ENCODE measurements at places on chromosomes 7 and 10.

- no peak for DNase-seq
Observed at GRCh38 chr10:86177537-86178155, 188.9 kb downstream of the GRID1 start.

DNA sequence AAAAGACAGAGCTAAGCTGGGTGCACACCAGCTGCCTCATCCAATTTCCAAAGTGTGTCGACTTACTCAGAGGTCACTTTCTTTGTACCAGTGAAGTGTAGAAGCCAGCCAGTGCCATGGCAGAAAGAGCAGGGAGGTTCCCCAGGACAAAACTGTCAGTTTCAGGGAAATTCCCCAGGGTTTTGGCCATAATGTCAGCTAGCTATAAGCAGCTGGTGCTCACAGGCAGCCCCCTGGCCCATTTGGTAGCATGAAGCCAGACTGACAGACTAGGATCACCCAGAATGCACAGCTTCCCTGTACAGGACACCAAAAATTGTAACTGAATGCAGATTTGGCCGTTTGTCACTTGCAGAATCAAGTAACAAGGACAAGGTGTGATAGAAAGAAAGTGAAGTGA lies 28.6 kb downstream of the MRPL32 start:
- DNase-seq, result no peak

- DNase-seq, result no peak
Observed at GRCh38 chr10:43237128-43237527, 29.7 kb downstream of the RASGEF1A start.

DNA sequence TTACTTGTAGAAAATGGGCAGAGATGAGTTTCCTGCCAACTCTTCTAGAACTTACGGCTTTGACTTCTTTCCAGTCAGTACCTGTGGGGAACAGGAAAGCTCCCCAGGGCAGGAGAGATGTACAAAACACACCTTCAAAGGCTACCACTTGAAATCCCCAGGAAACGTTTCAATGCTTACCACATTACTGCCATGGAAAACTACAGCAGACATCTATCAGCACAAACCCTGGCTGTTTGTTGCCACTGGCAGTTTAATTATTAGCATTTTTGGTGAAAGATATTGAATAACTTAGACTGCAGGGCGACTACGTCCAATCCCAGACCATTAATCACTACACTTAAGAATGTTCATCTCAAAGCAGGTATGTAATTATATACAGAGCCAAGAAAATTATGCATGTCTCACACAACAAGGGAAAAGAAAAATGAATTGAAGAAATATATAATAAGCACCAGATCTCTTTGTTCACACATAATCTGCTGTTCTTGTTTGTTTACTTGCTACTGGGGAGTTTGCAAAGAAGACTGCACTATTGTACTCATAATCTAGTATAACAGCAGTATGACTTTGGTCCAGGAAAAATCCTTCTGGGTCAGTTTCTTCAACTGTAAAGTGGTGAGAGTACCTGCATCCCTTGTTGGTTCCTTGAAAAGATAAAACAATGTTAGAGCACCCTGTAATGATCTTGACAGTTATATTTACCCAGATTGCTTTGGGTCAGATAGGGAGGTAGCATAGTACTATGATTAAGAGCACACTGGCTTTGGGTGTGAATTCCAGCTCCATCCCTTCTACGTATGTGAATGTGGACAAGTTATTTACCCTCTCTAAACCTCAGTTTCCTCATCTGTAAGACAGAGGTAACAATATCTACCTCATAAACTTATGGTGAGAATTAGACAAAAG lies 138.3 kb downstream of the DOCK4 start:
- no peak for DNase-seq

- DNase-seq, result no peak
Observed at GRCh38 chr10:93143281-93143680, 69.6 kb downstream of the CYP26A1 start.

DNA sequence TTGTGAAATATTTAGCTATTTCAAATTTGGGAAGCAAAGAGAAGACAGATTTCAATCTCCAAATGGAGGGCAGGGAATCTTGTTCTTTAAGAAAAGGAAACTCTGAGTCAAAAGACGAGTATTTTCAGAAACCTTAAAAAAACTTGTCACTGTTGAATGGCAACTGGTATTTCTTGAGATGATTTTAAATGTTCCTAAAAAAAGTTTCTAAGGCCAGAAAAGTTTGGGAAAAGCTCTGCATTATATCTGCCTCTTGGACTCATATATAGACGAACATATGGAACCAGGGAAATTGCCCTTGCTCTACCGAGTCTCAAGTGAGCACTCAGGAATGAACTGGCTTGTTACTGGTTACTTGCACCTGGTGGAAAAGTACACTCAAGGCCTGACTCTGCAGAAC lies 69.5 kb downstream of the ADAM22 start:
- DNase-seq, result no peak

GRCh38 chr10:3671386-3671955 lies 113.5 kb downstream of the KLF6 start:
- no peak for DNase-seq

GRCh38 chr7:57204411-57204811 lies 72.2 kb upstream of the ZNF479 start:
- no peak for DNase-seq

GRCh38 chr7:66668677-66669076 lies 40.0 kb downstream of the KCTD7 start:
- DNase-seq, result no peak

GRCh38 chr10:89520706-89521105 lies 14.7 kb downstream of the SLC16A12 start:
- DNase-seq, result no peak

DNA sequence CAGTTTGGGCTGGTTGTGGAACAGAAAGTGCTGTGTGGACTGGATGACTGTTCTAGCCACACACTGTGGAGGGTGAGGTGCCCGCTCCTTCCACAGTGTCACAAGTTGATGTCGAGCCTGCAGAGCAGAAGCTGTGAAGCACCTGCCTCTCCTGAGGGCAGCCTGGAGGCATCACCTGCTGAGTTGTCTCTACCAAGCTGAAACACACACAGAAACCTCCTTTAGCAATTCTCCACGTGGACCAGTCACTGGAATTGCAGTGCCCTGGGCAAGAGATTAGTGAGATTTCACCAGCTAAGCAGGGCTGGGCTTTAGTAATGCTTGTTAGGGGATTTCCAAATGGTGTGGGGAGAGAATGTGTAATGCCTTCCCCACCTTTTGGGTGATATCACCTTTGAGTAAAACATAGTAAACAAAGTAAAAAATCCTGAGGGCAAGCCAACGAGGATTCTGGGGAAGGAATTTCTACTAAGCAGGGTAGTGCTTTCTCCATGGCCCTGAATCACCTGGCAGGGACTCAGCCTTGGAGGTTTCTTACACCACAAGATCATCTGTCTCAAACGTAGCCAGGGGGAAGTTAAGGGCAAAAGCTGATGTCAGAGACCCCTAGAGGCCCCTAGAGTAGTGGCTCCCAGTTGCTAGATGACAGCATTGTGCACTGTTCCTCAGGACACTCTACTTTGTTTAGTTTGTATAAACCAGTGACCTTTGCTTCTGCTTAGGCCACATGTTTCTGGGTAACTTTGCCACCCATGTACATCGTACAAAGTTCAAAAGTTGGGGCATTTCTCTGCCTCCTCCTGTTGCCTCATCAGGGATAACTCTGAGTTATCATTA lies 233.1 kb upstream of the IGFBP3 start:
- DNase-seq, result peak; percentile 99

GRCh38 chr10:19204246-19204917 lies 155.8 kb downstream of the MALRD1 start:
- no peak for DNase-seq

DNA sequence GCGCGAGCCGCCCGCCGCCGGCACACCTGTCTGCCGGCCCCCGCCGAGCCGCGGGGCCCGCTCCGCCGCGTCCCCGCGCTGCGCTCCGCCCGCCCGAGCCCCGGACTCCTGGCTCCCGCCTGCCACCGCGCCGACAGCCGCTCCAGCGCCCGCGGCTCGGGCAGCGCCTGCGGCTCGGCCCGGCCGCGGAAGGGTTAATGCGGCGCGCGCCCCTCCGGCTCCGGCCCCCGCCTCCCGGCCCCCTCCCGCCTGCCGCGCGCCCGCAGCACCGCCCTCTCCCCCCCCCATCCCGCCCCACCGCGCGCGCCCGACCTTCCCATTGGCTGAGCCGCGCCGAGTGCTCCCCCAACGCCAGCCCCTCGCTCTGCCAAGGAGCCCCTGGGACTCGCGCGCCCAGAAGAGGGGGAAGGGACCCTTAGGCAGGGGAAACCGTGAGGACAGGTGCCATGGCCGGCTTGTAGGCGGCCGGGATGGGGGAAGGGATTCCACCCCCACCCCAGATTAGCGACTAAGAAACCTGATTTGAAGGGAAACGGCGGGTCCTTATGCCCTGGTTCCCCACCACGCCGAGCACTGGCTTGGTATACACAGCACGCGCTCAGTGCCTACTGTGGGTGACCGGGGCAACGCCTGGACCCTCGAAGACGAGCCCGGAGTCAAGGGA lies at the start of gene KCNH2:
TSS of gene KCNH2 (minus strand) at position 196 of the 664 bp plus-strand sequence. CDS start 408 bp downstream, outside the sequence.
- DNase-seq, result no peak

GRCh38 chr10:101000127-101000914 lies 713 bp downstream of the LZTS2 start:
- DNase-seq, result no peak

DNA sequence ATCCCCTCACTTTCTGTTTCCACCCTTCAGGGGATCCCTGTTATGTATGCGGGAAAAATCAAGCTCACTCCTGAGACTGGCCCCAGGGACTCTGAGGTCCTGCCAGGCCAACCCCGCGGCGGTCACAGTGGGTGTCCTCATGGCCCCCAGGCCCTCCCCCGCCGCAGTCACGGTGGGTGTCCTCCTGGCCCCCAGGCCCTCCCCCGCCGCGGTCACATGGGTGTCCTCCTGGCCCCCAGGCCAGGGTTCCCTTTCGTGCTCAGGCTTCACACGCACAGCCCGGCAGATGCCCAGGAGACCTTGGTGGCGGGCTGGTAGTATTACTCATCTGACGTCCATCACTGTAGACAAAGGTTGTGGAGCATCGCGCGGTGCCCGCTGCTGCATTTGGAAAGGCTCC lies 491.0 kb upstream of the FOXK1 start:
- no peak for DNase-seq

DNA sequence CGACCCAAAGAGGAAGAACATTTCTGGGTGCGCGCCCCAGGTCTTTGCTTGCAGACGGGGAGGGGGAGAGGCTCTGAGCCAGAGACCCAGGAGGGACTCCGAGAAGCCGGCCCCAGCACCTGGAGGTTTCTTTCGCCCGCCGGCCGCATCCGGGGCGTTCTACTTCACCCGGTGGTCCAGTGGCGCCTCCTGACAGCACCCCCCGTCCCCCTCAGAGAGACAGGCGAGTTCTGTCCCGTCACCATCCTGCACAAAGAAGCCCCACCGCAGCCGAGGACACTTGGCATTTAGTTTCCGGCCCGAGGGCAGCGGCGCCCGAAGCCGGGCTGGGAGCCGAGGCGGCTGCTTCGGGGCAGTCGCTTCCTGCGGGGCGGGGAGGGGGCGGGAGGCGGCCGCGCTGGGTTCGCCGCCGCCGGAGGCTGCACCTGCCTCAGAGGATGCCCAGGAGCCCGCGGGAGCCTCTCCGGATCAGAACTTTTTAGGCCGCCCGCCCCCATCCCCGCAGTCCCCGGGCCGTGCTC lies at the start of gene TMEM178B:
TSS of gene TMEM178B (plus strand) at position 424 of the 521 bp plus-strand sequence.
- DNase-seq, result no peak

DNA sequence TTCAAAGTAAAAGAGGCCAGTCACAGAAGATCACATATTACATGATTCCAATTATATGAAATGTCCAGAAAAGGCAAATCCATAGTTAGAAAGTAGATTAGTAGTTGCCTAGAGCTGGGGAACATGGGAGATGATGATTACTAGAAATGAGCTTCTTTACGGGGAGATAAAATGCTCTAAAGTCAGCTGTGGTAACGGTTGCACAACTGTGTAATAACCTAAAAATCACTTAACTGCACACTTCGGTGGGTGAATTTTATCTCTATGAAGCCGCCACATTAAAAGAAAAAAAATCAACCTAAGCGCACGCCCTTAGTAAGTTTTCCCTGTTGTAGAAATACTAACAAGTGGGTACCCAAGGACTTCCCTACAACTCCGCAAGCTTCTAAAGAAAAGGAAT lies 15.9 kb downstream of the XRCC2 start:
- no peak for DNase-seq

GRCh38 chr7:86469680-86470295 lies 173.9 kb upstream of the GRM3 start:
- DNase-seq, result peak; percentile 56

- DNase-seq, result peak; percentile 43
Observed at GRCh38 chr7:98119256-98119918, 12.7 kb downstream of the LMTK2 start.

DNA sequence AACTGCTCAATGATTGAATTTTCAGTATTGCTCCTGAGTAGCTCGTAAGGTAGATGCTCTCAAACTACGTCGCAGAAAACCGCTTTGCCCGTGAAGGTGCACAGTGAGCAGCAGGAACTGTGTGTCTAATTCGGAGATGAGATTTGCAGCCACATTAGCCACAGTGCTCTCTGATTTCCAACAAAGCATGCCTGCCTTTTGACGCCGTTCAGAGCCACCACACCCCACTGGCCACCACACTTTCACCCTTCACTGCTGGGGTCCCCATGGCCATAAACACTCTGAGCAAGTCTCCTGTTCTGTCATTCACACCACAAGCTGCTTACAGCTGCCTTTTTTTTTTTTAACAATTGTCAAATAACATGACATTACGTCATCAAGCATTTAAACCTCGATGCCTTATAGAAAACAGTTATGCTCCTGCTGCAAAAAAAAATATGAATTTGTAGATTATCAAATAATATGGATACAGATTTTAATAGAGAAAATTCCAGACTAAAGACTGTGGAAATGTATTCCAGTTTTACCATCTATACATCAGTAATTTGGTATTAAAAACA lies 578.8 kb upstream of the PFKP start:
- no peak for DNase-seq

DNA sequence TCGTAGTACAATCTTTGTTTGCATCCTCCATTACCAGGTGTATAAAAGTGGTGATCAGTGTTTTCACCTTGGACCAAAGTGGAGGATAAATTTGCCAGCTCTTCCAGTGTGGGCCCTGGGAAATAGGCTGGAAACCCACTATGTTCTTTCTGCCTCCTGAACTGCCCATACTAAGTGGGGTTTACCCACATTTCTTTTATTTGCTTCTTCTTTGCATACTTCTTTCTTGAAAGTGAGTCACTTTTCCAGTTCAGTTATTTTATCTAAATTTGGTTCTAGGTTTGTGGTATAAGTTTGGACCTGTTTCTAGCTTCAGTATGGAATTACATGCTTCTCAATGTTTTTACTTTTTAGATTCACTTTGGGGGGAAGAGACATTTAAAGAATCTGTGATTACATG lies 126.2 kb upstream of the ACBD5 start:
- no peak for DNase-seq

GRCh38 chr7:93843260-93843659 lies 47.3 kb downstream of the TFPI2 start:
- DNase-seq, result no peak

- no peak for DNase-seq
Observed at GRCh38 chr10:89813546-89813945, 112.2 kb downstream of the KIF20B start.

DNA sequence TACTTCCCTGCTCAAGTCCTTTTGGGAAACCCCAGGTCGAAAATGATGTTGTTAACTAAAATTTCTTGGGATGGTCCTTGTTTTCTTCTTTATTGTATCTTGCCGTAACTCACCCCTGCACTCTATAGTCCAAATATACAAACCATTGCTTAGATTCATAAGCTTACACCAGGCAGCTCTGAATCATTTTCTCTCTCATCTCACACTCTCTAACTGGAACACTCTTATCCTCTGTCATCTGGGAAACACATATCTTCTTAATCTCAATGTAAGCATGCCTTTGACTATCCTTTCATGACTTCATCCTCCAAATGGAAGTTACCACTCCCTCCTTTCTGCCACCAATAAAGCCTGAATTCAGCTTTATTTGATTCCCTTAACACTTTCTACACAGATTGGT lies 175.8 kb upstream of the ANK3 start:
- no peak for DNase-seq

All from PC-9 (cell line).